ENCODE measurements at places on chromosomes 16 and 17.

DNA sequence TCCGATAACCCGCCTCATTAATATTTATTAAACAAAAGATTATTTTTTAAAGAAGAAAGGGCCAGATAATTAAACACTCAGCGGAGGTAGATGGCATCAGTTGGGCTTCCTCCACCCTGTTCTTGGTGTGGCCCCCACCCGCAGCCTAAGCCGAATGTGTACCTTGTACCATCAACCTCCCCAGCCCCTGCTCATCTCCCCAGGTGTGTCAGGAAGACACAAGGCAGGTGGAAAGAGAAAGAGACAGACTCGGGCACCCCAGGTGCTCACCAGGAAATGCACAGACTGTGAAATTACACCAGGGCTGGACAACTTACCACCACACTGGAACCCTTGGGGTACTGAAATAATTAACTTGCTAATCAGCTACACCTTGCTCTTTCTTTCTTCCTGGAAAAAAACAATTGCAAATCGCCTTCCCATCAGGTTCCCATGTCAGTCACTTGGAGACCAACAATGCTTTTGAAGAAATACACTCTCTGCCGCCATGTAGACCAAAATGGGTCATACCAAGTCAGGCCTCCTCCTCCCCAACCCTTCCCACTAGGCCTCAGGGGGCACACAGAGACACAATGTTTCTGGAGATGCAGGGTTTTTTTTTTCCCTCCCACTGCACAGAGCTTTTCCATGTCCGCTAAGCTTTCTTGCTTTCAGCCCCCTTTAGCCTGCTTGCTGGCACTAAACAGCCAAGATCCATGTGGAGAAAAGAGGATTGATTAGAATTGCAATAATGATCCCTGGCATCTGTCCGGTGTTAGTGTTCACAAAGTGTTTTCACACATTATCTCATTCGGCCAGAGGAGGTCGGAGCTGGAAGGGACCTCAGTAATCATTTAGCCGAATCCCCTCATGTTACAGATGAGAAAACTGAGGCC, 8.6 kb upstream of the LHX1 start:
- DNase-seq = no peak

- peak; percentile 7 for DNase-seq
Measured at GRCh38 chr16:56513972-56514371, 5.9 kb downstream of the BBS2 start.

DNA sequence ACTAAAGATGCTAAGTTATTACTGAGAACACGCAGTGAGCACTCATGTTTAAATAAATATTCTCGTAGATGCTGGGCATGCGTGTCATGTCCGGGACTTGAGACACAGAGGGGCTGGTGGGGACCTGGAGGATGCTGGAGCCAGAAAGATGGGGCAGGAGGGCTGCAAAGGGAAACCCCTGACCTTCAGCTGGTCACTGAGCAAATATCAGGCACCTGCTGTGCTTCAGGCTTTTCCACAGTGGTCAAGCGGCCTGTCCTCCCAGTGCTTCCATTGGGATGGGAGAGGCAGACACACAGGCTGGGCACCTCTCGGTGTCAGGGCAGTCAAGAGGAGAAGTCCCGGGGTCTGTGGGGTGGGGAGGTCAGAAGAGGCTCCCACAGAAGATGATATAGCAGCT, 211.4 kb downstream of the GSG1L start:
- no peak for DNase-seq

GRCh38 chr17:61595418-61596186, 4.6 kb upstream of the NACA2 start:
- DNase-seq = no peak

GRCh38 chr17:45689451-45689850, 94.7 kb upstream of the CRHR1 start:
- DNase-seq = no peak

Data from stimulated activated CD8-positive, alpha-beta memory T cell treated with anti-CD3 and anti-CD28 coated beads, Interleukin-4, amount 100 ng/mL, for 4 hours (primary cell).